ENCODE measurements at places on chromosomes 1 and 21. TPM values are rescaled to one million over a fixed set of nuclear protein-coding genes. Genes with fewer than 3 reads are reported as not detected.

DNA sequence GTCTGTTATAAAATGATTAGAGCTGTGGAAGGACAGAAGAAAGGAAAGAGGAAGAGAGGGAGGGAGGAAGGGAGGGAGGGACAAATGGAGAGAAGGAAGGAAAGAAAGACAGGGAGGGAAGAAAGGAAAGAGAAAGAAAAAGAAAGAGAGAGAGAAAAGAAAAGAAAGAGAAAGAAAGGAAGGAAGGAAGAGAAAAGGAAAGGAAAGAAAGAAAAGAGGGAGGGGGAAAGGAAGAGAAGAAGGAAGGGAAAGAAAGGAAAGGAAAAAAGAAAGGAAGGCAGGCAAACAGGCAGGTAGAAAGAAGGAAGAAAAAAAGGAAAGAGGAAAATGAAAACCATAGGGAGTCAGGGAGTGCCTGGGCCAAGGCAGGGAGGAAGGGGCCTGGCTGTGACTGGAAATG, 14.5 kb upstream of the BACE2 start:
- DNase-seq, result no peak

DNA sequence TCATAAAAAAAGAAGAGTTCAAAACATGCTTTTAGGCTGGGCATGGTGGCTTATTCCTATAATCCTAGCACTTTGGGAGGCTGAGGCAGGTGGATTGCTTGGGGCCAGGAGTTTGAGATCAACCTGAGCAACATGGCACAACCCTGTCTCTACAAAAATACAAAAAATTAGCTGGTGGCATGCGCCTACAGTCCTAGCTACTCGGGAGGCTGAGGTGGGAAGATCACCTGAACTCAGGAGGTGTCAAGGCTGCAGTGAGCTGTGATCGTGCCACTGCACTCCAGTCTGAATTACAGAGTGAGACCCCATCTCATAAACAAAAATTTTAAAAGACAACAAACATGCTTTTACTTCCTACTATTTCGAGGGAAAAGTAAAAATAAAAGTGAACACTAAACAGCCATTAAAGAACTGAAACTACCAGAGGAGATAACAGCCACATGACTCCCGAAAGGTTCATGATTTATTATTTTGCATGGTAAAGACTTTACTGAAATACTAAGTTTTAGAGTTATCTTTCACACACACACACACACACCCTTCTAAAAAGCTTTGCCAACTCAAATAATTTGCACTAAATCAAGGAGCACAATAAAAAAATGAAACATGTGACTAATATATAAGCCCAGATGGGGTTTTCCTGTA, 48.1 kb downstream of the USP1 start:
- no peak for DNase-seq

DNA sequence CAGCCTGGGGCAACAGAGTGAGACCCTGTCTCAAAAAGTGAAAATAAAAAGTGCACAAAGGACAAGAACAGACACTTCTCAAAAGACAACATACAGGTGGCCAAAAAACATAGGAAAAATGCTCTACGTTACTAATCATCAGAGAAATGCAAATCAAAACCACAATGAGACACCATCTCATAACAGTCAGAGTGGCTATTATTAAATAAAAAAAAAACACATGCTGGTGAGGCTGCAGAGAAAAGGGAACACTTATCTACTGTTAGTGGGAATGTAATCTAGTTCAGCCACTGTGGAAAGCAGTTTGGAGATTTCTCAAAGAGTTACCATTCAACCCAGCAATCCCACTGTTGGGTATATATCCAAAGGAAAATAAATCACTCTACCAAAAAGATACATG, 173.2 kb downstream of the SMYD3 start:
- no peak for DNase-seq

DNA sequence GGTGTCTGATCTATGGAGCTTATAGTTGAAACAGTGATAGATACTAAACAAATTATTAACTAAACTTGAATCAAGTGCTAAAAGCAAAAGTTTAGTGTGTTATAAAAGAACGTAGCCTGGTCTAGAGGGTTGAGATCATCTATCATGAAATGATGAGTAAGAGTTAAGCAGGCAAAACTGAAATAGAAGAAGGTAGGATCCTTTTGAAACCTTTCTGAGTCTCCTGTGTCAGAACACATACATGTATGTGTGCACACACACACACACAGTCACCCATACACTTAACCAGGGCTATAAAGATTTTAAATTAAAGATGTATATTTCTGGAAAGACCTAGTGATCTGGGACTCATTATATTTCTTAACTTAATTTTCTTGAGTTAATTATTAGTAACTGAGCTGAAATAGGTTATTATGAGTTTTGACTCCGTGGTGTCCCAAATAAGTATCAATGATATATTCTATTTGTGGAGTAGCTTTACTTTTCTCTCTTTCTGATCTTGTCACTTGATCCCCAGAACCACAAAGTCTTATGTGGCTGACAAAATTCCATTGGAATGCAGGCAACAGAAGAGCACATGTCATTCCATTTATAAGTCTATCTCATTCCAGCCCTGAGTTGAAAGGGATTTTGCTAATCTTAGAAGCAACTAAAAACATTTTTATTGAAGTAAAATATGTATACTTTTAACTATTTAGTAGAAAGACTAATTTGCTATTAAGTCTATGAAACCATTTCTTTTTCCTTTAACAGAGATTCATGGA, 70.7 kb downstream of the PRRX1 start:
- no peak for DNase-seq

DNA sequence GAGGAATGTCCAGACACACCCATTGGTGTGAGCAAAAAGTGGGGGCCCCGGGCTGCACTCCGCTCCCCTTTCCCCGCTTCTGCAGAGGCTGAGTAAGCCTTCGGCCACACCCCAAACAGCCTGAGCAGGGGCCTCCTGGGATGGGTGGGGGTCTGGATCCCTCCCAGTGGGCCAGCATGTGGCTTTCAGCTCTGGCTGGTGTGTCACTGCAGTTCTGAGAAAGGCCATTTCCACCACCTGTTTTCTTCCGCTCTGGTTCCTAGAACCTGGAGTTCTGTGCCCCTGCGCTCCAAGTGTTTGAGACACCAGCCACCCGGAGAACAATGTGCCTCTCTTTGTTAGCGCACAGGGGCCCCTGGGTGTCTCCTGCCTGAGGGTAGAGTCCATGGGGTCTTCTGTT, 30.9 kb downstream of the SLC37A1 start:
- no peak for DNase-seq

- no peak for DNase-seq
These were observed 17.4 kb downstream of the CCT8 start for GRCh38 chr21:29056005-29056404.

DNA sequence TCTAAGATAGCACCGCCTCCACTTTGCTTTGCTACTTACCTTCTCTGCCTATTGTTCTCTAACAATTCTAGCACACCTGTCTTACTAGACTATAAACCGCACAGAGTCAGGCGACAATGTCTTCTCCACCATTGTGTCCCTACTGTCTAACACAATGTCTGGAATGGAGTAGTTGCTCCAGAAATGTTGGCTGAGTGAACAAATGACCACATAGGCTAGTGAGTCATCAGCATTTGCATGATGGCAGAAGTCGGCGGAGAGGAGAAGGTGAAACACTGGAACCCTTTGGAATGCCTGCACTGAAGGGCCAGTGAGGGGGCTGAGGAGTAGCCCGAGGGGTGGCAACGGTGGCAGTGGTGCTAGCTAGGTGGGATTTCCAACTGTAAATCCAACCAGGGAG, 14.0 kb upstream of the PABPC4 start:
- DNase-seq, result no peak

DNA sequence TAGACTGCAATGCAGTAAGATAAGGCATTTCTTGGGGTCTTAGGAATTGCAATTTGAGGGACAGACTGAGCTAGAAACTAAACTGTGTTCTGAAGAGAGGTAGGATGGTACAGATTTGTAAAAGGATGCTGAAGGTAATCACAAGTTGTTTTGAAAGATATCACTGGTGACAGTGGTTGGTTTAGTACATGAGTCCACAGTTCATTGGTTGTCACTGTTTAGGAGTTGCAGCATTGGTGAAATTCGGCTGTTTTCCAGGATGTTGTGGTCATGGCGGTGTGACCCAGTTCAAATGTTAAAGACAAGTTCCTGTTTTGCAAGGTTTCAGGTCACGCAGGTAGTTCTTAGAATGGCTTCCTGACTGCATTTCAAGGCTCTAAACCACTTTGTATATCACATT, 292.8 kb upstream of the B3GALT2 start:
- peak; percentile 40 for DNase-seq

DNA sequence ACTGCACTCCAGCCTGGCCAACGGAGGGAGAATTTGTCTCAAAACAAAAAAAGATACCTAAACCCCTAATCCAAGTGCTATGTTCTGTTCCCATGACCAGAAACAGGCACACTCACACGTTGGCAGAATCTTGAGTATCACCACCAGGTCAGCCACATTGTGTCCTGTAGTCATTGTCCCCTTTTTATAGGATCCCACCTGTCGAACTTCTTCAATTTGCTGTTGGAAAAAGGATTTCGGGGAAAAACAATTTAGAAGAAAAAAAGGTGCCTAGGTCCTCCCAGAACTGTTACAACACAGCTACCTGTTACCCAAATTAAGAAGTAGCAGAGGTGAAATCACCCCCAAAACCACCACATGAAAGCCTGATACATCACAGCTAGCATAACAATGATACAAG, 3.4 kb downstream of the ILF2 start:
- no peak for DNase-seq

DNA sequence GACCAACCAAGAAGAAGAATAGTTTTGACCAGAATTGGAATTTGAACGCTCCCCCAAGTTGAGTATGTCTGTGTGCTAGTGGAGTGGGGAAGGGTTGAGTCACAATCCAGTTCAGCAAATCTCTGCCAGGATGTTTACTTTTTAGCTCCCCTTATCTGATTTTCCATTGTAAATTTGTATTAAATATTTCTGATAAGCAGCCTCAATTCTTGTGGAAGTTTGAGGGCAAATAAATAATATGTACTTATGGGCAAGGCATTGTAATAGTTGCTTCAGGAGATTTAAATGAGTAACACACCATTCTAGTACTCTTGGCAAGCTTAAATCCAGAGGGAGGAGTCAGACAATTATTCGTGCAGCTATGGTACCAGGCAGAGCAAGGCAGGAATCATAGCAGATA, 14.4 kb downstream of the CXADR start:
- no peak for DNase-seq

GRCh38 chr1:47867438-47868347, 129.5 kb downstream of the TRABD2B start:
- DNase-seq, result no peak

The SH2D5 gene
- not detected for total RNA-seq

The LGR6 gene
- total RNA-seq, result 0.52 TPM

The OLFML3 gene
- 30.7 TPM for total RNA-seq

The BSND gene
- total RNA-seq, result not detected

The NUCKS1 gene
- total RNA-seq, result 39.2 TPM

The KRTAP12-2 gene
- not detected for total RNA-seq

The KRTAP19-6 gene
- total RNA-seq, result not detected

The CHI3L1 gene
- total RNA-seq, result 5.4 TPM

The OR6F1 gene
- not detected for total RNA-seq

The SLC1A7 gene
- not detected for total RNA-seq

The S100A5 gene
- total RNA-seq, result not detected

The FBXO2 gene
- 57.4 TPM for total RNA-seq

The OR14K1 gene
- 1.3 TPM for total RNA-seq

The CD34 gene
- total RNA-seq, result 14.8 TPM

Measured in body of pancreas (tissue), 4 donors.